IMR-90 (cell line): ENCODE measurements at places on chromosomes 16 and 17. TPM values are rescaled to one million over a fixed set of nuclear protein-coding genes. Genes with fewer than 3 reads are reported as not detected.
A peak's percentile ranks its signal among the peaks of the same experiment; 100 is the strongest.

TOM1L1 gene
- 11.0 and 13.0 TPM in 2 replicates for polyA plus RNA-seq

DNA sequence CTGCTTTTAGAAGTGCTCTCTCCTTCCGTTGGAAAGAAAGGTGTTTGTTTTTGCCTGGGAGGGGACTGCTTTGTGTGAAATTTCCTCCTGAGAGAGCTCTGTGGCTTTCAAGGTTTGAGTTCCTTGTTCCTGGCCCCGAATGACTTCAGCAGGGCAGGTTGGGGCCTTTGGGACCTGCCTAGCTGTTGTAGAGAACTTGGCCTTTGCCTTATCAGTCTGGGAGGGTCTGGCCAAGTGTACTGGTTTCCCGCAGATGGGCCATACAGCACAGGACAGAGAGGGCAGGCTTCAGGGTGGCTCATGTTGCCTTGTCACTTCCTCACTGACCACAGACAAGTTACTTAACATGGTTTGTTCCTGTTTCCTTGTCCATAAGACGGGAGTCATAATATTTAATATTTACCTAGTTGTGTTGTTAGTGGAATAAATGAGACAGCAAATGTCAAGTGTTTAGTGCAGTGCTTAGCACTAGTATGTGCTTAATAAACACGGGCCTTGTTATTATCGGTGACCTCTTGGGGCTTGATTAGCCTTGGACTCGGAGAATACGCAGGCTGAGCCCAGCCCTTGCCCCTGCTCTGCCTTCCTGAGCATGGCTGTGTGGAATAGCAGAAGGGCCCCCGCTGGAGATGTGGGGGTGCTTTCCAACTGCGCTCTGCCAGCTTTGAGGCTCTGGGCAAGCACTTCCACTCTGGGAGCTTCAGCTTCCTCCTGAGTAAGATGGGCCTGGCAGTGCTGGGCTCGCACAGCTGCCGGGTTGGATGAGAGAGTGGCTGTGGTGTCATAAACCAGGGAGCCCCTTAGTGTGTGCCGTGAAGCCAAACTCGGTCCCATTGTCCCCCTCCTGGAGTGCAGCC lies 6.6 kb downstream of the PRSS8 start:
- no peak for DNase-seq

DNA sequence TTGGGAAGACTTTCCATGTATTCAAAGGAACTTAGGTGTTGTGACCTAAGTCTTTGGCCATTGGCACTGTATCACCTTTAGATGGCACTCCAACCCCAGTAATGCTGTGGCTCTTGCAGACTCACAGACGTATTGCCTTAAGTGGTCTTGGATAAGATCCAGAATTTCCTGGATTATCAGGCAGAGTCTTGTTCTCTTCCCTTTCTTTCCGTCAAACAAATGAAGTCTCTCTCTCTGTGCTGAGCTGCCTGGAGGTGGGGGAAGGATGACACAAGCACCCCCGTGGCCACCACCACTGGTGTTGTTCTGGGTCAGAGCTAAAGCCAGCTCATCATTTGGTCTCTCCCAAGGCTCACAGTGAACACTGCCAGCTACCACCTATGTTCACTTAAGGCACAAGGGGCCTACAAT lies 789.9 kb upstream of the KIF2B start:
- DNase-seq, result peak; percentile 0

TBC1D16 gene
- polyA plus RNA-seq, result 9.2 and 10.1 TPM in 2 replicates

STRADA gene
- 30.8 and 30.9 TPM in 2 replicates for polyA plus RNA-seq

DNA sequence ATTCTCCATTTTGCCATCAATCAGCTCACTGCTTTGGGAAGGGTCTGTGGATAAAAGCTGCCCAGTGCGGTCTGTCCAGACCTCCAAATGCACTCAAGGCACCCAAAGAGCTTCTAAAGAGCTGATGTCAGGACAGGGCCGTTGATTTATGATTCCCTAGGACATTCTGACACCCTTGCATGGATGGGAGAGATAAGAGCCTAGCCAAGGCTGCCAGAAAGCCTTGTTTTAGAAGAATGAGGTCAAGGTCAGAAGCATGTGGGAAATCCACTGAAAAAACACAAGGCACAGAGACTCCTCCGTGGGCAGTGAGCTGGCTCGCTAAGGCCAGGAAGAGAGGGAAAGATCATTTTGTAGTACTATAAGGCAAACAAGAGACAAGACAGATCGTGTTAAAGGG lies 214.0 kb downstream of the CDH11 start:
- DNase-seq, result peak; percentile 8

DNA sequence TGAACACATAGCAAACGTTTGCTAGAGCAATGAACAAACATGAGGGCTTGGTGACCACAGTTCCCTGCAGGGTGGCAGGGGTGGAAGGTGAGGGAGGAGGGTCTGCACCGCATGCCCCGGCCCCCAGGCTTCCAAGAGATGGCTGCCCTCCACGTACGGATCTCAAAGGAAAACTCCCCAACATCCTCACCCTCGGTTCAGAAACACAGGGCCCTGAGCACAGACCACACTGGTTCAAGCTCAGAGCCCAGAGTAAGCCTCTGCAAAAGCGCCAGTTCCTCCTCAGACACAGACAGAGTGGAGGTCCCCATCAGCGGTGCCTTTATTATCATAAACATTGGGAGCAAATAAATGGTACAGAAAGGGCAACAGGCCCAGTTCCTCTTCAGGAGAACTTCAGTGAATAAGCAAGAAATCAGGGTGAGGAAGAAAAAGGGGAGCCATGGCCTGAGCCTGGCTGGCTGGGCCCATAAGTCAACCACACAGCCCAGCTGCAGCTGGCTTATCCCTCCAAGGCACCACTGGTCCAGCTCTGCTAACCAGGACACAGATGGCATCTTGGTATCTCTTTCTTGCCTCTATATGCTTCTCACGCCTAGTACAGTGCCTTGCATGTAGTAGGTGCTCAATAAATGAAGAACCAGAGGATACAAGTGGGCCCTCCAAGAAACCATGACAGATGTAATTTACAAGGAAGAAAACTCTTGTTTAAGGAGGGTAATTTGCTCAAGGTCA lies 11.0 kb downstream of the MPO start:
- DNase-seq, result no peak

SMIM36 gene
- not detected in 2 replicates for polyA plus RNA-seq

- no peak for DNase-seq
Observed at GRCh38 chr16:84605339-84605848, 12.5 kb downstream of the COTL1 start.

GRCh38 chr17:28675490-28675889 lies 13.5 kb downstream of the SUPT6H start:
- DNase-seq, result peak; percentile 52

GRCh38 chr16:86565181-86565631 lies 1.4 kb upstream of the FOXC2 start:
- no peak for DNase-seq

DNA sequence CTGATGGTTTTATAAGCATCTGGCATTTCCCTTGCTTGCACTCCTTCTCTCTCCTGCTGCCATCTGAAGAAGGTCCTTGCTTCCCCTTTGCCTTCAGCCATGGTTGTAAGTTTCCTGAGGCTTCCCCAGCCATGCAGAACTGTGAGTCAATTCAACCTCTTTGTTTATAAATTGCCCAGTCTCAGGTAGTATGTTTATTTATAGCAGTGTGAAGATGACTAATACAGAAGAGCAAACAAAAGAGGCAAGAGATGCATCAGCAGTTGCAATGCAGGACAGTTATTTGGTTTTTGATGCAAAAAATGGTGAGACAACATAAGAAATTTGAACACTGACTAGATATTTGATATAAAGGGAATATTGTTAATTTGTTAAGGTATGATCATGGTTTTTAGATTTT lies 16.8 kb downstream of the TMEM100 start:
- DNase-seq, result no peak

DNA sequence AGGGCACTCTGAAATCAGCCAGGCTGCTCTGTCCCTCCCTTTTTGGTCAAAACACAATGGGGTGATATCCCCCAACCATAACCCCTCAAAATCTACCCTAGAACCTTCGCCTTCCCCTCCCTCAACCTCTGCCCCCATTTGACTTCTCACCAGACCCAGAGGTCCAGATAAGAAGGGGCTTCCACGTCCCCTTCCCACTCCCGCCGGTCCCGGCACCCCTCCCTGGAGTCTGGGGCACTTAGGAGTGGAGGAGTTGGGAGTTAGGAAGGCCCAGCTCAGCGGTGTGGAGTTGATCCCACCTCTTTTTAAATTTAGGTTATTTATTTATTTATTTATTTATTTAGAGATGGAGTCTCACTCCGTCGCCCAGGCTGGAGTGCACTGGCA lies 619 bp upstream of the TMEM92 start:
- no peak for DNase-seq
